ENCODE measurements at places on chromosomes 3 and 15. TPM values are rescaled to one million over a fixed set of nuclear protein-coding genes. Genes with fewer than 3 reads are reported as not detected.

The CXCR6 gene
- total RNA-seq: 1.0 TPM

The KBTBD12 gene
- not detected for total RNA-seq

The IGDCC3 gene
- not detected for total RNA-seq

GRCh38 chr15:93378558-93378957, 289.5 kb upstream of the RGMA start:
- no peak for DNase-seq

DNA sequence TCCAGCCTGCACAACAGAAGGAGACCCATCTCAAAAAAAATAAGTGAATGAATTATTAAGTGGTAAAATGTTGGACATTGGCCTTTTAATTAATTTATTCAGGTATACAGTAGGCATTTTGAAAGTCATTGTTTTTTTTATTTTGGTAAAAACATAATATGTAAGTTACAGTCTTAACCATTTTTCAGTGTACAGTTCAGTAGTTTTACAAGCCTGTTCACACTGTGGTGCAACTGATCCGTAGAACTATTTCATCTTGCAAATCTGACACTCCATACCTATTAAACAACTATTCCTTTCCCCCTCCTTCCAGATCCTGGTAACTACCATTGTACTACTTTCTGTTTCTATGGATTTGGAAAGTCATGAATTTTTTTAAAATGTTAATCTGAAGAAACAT, 36.1 kb upstream of the APH1B start:
- DNase-seq: no peak

DNA sequence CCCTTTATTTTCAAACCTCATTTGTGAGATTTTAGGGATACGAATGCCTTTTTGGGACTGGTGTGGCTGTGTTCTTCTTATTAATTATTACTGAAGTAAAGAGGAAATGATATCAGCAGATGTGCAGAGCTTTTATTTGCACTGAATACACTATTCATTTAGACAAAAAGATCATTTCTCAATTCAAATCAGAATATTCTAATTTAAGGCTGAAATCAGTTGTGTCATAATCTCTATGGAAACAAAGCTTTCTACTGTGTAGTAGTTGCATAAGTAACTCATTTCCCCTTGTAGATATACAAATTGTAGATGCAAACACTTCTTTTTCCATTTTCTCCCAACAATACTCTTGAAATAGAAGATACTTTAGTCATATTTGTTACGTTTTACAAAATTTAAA, 56.0 kb downstream of the PDE8A start:
- no peak for DNase-seq

DNA sequence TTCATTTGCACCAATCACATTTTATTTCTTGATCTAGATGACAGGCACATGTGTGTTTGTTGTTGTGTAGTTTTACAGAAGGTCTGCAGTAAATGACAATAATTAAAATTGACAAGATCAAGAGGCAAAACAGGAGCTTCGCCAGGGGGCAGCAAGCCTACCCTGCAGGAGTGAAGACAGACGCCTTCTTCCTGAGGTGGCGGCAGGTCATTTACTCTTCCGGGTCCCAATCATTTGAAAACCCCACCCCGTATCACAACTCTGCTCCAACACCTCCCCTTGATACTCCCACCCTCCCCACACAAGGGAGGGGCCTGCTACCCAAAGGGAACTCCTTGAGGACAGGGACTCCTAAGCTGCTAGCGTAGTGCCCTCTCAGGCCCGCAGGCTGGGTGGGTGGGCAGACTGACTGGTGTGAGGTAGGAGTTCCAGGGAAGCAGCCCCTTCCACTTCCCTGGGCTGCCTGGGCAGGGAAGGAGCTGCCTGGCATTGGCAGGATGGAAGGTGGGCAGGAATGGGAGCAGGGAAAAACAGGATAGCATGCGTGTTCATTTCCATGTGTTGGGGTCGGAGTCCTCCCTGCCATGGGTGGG, 13.1 kb downstream of the CHDH start:
- DNase-seq: no peak

DNA sequence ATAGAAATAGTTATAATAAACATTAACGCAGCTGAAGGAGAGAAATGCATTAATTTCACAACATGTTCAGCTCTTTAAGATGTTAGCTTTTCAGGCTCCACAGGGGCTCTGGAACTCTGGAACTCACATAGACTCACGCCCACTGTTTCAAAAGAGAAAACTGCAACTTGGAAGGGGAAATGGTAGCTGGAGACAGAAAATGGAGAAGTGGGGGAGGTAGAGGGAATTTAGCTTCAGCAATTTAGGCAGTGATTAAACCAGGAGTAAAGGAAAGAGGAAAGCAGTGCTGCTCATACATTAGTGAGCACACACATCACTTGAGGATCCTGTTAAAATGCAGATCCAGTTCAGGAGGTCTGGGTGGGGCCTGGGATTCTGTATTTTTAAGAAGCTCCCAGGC, 274.8 kb upstream of the TRIM42 start:
- DNase-seq: no peak

- no peak for DNase-seq
These were observed 243.2 kb downstream of the NEK10 start for GRCh38 chr3:27125821-27126501.

DNA sequence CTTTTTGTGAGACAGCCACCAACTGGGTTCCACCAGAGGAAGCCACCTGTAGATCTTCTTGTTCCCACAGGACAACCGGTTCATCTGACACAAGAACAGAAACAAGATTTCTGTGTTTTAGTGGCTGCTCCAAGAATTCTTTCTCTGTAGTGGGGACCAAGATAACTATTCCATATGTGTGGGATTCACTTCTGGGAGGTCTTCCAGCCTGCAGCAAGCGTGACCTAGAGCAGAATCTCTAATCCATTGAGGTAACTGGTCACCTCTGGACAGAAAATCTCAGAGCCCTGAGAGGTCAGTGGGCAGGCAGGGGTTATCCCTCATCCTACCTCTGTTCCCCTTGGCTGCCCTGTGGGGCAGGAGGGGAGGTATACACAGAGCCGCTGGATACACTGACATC, 311.3 kb downstream of the NTRK3 start:
- no peak for DNase-seq

DNA sequence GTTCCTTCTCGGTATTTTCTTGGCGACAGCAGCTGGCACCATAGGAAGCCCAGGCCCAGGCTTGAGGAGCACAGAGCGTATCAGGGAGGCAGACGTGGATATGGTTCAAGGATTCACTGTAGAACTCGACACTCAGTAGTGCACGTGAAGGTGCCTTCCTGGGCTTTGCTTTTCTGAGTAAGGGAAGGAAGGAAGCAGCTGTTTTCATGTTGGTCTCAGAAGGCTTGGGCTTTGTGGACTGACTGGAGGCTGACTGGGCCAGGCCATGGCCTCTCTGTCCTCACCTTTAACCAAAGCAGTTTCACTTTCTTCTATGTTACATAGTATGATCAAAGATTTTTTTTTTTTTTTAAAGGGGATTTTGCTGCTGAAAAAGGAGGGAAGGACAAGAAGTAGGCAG, 6.9 kb upstream of the GHRL start:
- DNase-seq: no peak

DNA sequence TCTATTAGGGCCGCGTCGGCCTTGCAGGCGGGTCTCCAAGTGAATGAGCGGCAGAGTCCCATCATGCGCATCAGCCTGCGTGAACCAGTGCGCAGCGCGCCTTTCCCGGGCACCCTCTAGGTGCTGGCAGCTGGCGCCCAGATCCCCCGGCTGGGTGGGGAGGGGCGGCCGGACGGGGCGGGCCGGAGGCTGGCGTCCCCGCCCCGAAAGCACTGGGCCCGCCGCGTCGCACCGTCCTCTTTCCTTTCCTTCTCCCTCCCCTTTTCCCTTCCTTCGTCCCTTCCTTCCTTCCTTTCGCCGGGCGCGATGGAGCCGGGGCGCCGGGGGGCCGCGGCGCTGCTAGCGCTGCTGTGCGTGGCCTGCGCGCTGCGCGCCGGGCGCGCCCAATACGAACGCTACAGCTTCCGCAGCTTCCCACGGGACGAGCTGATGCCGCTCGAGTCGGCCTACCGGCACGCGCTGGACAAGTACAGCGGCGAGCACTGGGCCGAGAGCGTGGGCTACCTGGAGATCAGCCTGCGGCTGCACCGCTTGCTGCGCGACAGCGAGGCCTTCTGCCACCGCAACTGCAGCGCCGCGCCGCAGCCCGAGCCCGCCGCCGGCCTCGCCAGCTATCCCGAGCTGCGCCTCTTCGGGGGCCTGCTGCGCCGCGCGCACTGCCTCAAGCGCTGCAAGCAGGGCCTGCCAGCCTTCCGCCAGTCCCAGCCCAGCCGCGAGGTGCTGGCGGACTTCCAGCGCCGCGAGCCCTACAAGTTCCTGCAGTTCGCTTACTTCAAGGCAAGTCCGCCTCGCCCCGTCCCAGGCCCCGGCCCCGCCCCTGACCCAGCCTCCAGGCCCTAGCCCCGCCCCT, at the start of gene CRTAP:
TSS of gene CRTAP (plus strand) at position 243 of the 850 bp plus-strand sequence. CDS start at position 307, 64 bp downstream.
- DNase-seq: peak; percentile 87

DNA sequence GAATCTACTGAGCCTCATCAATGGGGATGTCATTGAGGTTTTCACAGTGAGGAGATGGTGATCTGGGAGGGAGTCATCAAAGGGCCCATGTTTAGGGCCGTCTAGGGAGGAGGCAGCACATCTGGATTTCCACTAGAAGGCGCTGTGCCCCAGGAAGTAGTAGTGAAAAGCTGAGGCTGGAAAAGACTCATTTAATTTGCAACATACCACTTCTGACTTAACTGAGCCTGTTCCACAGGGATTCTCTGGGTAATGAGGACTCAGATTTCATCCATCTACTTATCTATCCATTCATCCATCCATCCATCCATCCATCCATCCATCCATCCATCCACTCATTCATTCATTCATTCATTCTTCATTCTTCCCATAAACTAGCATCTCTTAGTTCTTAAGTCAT, 17.4 kb upstream of the SHF start:
- peak; percentile 70 for DNase-seq

- DNase-seq: no peak
These were observed 750.6 kb downstream of the AGBL1 start for GRCh38 chr15:86830304-86830703.

DNA sequence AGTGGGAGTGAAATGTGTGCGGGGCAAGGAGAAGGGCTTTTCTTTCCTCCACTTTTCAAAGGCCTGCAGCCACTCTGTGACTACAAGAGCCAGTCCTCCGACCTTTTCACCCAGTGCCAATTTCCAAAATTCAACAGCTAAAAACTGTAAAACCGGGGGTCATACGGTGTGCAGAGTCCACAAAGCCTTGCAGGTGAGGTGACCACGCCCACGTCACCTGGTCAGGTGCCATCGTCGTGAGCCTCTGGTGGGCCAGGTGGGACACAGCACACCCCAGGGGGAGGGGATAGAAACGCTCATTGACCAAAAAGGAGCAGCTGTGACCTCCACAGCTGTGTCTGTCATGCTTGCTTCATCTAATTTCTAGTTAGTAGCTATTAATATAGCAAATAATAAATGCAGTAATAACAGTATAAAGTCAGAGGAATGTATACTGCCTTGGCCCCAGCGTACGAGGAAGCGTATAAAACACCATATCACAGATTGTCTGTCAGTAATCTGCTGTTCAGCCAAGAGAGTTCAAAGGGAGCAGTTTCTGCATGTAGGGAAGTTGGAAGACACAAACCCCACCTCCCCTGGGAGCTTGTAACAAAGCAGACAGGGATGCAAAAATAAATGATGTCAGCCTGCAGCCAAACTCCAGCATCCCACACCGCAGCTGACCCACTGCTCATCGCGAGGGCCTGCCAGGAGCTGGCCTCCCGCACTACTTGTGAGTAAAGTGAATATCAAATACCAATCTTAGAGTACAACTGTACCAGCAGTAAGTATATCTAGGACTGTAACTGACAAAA, 86.7 kb downstream of the VGLL4 start:
- DNase-seq: no peak

- DNase-seq: no peak
These were observed 125.8 kb downstream of the ERC2 start for GRCh38 chr3:56342475-56342874.

DNA sequence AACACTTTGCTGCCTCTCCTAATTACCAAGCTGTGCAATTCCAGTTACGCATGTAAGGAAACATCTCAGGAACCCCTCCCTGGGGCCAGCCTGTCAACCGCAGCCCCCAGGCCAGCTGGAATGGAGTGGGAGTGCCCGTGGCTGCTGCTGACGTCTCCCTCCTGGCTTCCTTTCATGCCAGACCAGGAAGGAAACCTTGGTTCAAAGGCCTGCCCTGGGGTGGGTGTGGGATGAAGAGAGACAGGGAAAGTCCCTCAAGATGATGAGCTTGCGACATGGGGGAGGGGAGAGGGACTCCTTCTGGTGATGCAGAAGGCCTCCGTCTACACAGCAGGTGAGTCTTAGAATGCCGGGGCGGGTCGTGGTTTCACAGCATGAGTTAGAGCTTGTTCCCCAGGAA, 11.4 kb upstream of the CYP11A1 start:
- peak; percentile 70 for DNase-seq

DNA sequence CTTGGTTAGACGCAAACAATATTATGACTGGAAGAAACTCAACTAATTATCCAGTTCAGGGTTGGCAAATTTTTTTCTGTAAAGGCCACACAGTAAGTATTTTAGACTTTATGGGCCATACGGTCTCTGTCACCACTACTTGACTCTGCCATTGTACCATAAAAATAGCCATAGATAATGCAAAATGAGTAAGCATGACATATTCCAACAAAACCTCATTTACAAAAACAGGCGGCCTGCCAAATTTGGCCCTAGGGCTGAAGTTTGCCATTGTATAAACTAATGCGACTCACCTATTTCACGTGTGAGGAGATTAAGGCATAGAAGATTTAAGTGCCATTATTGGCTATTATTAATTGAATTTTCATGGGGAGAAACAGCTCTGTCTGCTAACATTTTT, 116.8 kb upstream of the CNTN6 start:
- DNase-seq: no peak

- DNase-seq: peak; percentile 10
These were observed 256.5 kb downstream of the AGBL1 start for GRCh38 chr15:86336051-86336788.

DNA sequence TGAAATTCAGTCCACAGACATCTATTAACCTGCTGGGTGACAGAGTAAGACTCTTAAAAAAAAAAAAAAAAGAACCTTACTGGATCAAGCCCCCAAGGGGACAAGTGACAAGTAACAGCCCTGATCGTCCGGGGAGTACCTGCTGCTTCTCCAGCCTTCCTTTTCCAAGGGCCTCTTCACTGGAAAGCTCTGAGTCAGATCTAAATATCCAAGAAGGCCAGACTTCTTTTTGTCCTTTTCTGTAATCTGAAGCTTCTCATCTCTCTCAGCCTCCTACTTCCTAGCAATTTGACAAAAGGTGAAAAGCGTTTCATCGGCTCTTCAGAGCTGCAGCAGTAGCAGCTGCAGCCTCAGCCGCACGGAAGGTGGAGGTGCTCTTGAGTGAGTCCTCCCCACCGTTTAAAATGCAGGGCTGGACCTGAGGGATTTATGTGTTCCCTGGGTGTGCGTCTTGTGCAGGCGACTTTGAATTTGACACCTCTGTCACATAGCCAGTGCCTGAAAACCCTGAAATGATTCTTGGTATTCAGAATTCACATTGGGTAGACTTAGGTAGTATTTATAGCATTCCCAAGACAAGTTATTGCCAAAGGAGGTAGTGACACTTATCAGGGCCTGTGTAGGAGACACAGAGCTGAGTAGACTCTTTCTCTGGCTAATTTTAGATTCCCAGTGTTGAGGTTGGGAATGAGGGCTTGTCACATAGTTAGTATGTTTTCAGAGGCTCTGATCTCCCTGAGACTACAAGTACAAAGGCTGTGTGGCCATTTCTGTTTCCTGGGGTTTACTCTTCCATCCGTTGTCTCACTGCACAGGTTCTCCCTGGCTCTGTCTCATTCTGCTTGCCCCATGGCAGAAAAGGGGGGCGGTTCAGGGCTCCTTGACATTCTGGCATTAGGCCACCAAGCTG, 291.2 kb upstream of the C2CD4B start:
- no peak for DNase-seq

GRCh38 chr3:115284980-115285379, 137.9 kb upstream of the ZBTB20 start:
- no peak for DNase-seq
